ENCODE measurements at places on chromosomes 4 and X.

GRCh38 chr4:16206301-16206700 is 20.0 kb downstream of the TAPT1 start:
- DNase-seq, result no peak

GRCh38 chr4:93561842-93562241 is 266.7 kb upstream of the ATOH1 start:
- DNase-seq, result no peak

DNA sequence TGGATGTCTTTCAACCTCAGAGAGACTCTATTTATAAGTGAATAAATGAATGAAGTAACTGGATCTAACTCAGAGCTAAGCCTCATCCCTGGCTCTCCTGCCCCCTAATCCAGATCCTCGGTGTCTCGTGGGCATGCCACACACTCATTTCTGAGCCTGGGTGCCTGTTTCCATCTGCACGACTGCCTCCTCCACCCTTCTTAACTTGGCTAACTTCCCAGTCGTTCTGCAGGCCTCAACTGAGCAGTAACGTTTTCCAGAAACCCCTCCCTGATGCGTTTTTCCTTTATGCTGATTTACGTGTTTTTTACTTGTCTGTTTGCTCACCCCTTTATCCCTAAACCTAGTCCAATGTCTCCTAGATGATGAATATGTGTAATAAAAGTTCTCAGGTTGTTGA is 186.9 kb upstream of the HS3ST1 start:
- no peak for DNase-seq

DNA sequence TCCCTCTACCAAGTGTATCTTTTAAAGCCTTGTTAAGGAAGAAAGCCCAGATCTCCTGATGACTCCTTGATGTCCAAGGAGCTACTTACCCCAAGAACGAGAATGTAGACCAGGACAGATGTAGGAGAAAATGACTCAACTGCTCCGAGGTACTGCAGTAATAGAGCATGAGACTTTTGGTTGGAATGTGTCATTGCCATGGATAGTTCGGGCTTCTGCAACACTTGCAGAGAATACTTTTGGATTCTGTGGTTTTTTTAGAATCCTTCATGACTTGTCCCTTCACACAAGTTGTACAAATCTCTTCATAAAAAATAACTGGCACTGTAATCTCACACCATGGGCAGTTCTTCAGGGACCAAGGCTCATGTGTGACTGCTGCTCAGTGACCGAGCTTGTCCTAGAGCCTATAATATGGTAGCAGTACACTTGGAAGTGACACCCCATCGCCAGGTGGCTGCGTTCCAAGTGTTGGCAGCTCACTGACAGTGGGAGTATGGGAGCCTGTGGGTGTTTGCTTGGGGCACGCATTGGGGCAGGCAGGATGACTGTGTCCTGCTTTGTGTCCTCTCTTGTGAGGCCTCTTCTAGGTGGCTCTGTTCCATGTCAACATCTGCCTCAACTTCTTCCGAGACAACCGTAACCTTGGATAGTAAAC is 87.9 kb upstream of the WDR1 start:
- no peak for DNase-seq

GRCh38 chrX:28178206-28178605 is 197.0 kb upstream of the DCAF8L1 start:
- DNase-seq, result no peak

- no peak for DNase-seq
Measured at GRCh38 chr4:112564706-112565270, 48.8 kb upstream of the NEUROG2 start.

DNA sequence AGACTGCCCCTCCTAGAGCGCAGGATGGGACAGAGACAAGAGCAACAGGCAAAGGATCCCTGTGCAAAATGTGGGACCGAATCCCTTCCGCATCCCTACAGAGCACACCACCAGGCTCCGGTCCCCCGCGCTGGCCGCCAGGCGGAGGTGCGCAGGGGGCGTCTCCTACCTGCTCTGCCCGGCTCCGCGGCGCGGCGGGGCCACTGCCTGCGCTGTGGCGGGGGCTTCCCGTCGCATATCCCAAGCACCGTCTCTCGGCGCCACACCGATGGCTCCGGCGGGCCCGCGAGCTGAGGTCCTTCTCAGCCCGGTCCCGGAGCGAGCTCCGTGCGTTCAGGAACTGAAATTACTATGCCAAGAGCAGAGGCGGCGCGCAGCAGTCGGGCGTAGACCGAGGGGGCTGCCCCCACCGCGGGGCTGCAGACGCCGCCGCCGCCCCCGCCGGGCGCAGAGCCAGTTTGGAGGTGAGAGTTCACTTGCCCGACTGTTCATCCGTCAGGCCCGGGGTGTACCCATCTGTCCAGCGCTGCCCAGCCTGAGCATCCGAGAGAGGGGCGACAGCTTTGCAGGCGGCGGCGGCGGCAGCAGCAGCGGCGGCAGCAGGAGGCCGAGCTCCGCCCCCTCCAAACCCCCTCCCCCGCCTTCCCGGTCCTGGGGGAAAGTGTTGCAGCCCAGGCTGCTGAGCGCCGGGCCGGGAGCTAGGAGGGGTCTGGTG is at the start of gene GPRIN3:
Gene GPRIN3 (minus strand): TSS at position 355 of the 715 bp plus-strand sequence. CDS start 57,690 bp downstream, outside the sequence.
- peak; percentile 57 for DNase-seq

DNA sequence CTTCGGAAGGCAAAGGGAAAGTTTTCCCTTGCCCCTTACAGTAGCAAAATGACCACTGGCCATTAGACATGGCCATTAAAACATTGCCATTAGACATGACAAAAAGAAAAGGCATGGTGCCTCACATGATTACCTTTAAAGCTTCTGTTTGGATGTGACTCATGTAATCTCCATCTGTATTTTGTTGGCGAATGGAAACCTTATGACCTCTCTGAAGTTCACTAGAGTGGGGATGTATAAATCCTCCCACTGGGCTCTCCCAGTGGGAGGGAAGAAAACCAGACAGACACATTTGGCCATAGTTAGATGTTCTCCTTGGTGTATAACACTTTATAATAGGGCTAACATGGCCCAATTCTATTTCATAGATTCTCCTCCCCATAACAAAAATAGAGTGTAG is 152.6 kb downstream of the MAGEB17 start:
- no peak for DNase-seq

DNA sequence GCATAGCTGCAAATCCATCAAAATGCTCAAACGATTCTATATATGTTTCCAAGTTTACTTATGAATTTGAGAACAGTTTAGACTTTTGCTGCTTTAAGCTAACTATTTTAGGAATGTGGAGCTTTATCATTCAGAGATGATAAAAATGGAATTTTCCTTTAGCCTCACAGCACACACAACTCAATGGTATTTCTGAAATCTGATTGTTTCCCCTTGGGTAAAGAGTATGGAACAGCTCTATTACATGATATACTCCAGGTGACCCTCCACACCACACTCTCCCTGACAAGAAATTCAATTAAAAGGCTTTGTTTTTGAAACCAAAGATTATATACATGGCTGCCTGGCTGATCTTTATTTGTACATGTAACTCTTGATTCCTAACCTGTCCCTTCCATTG is 120.0 kb downstream of the LUZP4 start:
- no peak for DNase-seq

- DNase-seq, result no peak
Measured at GRCh38 chr4:176090115-176090514, 24.5 kb downstream of the WDR17 start.

GRCh38 chr4:74451214-74451661 is 6.3 kb downstream of the AREG start:
- no peak for DNase-seq

DNA sequence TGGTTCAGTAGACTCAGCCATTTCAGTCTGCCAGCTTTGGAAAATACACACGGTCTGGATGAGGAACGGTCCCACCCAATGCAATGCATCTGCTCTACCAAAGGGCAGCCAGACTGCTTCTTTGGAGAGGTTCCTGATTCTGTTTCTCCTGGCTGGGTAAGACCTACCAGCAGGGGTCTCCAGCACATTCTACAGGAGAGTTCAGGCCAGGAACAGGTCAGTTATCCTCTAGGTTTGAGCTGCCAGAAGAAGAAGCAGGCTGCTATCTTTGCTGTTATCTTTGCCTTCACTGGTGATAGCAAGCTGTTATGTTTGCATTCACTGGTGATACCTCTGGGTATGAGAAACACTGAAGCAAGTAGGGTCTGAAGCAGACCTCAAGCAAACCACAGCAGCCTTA is 45.5 kb upstream of the PBDC1 start:
- no peak for DNase-seq

- DNase-seq, result no peak
Measured at GRCh38 chr4:75512386-75513211, 1.6 kb downstream of the RCHY1 start.

- no peak for DNase-seq
Measured at GRCh38 chr4:70753630-70754029, 31.9 kb downstream of the RUFY3 start.

GRCh38 chr4:105652286-105652888 is 56.1 kb downstream of the INTS12 start:
- DNase-seq, result no peak

- DNase-seq, result no peak
Measured at GRCh38 chr4:37684154-37684553, 2.0 kb downstream of the RELL1 start.

DNA sequence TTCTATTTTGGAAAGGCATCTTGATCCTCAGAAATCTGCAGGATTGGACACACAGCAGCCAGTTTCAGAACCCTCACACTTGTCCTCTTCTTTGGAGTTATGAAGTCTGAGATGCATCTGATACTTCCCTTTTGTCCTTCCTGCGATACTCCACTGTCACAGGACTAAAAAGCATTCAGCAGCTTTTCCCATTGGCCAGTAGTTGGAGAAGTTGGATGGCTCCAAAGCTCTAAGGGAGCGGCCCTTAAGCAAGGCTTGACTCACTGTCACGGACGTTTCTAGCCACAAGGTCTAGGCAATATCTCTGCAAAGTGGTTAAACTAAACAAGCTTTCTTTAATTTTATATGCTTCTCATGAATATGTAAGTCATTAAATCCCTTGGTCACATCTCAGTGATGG is 417.0 kb downstream of the AFF2 start:
- DNase-seq, result no peak

- no peak for DNase-seq
Measured at GRCh38 chr4:125938541-125938940, 623.8 kb downstream of the FAT4 start.

GRCh38 chrX:46758163-46758955 is 559 bp downstream of the SLC9A7 start:
- DNase-seq, result peak; percentile 0

GRCh38 chr4:139857977-139858376 is 192.4 kb downstream of the MGST2 start:
- no peak for DNase-seq

DNA sequence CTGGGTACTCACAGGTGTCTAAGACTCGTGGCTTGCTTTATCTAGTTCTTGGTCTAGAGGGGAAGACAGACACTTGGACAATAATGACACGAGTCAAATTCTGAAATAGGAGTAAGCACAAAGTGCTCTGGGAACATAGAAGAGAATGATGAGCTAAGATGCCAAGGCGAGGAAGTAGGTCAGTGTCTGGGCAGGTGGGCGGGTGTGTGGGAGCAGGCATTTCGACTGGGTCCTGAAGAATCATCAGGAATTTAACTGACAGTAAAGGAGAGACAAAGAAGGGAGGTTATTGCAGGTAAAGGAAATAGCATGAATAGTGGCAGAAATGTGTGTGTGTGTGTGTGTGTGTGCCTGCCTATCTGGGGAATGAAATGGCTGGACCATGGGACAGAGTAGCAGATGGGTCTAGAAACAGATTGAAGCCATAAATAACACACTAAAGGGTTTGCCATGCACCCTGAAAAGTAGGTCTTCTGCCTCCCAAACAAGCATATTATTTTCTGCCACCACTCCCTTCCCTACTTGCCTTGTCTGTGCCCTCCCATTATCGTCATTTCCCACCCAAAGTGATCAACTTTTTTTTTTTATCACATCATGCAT is 58.4 kb upstream of the SLC25A43 start:
- DNase-seq, result no peak

GRCh38 chr4:8778291-8778690 is 93.3 kb downstream of the HMX1 start:
- DNase-seq, result peak; percentile 42

DNA sequence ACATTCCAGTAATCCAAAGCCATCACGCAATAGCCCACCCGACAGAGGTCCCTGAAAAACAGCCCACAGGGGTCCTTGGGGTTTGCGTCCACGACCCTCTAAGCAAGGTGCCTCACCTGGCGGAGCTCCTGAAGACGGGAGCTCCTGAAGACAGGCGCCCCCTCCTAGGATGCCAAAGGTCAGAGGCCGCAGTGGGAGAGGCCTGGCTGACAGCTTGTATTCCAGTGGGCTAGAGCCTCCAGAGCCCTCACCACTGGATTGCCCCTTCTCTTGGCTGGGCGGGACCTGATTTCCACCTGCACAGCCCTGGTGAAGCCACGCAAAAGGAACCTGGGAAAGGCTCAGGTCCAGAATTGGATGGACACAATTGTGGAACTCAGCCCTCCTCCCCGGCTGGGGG is 29.7 kb upstream of the WFS1 start:
- no peak for DNase-seq

DNA sequence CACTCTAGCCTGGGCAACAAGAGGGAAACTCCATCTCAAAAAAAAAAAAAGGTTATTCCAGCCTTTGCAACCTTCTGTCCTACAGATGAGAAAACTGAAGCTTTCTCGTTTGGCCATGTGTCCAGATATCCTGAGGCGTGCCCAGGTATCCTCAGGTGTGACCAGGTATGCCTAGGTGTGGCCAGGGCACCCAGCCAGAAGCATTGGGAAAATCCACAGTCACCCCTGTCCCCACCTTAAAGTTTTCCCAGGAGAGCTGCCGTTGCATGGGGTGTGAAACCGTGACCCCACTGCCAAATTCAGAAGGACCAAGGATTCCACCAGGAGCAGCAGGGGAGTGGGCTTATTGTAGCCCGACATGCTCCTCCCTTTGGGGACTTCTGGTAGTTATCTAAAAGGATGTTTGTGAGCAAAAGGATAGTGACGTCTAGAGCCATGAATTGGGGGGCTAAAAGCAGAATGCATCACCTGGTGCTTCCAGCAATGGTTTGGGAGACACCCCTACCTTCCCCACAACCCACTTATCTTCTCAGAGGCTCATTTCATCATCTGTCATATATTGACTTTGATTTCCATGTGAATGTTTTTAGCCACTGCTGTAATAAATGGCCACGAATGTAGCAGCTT is 4.0 kb upstream of the DHRSX start:
- DNase-seq, result no peak

DNA sequence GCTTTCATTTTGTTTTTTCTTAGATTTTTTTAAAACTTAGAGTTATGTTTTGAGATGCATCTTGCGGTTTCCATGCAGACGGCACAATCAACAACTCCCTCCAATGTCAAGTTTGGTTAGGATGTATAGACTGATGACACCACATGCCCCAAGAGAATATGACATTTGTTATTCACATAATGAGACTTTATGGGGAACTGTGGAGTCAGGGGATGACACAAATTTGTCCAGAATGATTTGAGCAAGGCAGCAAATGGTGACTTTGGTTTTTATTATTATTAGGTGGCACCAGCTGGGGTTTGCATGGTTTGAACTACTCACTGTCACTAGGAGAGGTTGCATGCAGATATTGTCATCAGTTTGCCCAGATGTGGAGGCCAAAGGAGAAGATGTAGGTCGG is 461.8 kb upstream of the PRKX start:
- DNase-seq, result no peak

- no peak for DNase-seq
Measured at GRCh38 chr4:162162672-162163071, 1.1 kb downstream of the FSTL5 start.

GRCh38 chrX:30230395-30230794 is at the start of gene MAGEB3:
TSS of gene MAGEB3 (plus strand) at chrX:30230657. CDS start at chrX:30235925, 5,268 bp downstream.
- DNase-seq, result no peak

- DNase-seq, result no peak
Measured at GRCh38 chr4:184817494-184818215, 8.1 kb downstream of the ACSL1 start.
